ENCODE measurements at places on chromosomes 7 and 10.

DNA sequence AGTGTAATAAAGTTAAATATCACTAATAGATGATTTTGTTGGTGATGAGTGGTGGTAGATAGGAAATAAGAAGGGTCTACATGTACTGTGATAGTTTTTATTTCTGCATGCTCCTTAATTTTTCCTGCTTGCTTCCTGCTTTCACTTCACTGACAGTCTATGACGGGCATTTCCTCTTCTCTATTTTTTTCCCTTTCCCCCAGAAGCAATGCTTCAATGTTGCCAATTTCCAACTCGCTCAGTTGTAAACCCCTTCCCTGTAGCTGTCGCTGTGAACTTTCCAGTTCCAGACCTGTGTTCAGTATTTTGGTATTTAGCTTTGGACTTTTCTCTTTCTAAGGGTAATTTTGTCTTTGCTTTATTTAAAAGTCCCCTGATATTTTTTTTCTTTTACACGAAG is 123.5 kb upstream of the AGR3 start:
- DNase-seq: no peak

DNA sequence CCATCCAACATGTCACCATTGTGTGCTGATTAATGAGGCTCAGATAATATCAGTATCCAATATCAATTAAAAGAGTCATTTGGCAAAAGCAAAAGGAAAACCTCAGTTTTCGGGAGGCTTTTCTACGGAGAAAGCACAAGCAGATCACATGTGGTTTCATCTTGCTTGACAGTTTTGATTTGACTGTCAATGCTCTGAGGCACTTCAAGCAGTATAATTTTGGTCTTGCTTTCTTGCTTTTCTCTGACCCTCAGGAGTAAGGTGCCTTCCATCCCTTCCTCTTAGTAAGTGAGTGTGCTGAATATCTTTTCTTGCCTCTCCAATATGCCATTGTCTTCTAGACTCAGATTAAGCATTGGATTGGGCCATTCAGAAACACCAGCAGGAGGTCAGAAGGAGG is 115.5 kb upstream of the CALCR start:
- no peak for DNase-seq

DNA sequence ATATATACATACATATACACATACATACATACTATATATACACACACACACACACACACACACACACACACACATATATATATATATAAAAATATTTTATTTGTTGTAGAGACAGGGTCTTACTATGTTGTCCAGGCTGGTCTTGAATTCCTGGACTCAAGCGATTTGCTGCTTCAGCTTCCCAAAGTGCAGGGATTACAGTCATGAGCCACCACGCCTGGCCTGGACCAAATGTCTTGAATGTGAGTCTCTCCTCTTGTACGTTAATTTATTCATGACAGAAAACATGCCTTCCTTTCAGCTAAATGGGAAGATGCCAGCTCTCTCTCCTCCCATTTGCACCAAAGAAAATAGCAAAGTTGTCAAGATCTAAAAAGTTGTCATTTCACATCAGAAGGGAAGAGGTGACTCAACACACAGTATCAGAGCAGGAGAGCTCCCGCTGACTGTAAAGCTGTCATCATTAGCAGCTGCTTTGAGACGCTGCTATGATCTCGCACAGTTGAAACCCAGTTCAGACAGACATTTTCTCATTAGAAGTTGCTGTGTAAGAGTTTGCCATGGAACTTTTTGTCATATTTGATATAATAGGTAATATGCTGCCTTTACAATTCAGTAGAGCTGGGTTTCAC is 224.3 kb downstream of the SFMBT2 start:
- no peak for DNase-seq

- DNase-seq: no peak
These were observed 292.2 kb upstream of the TAC1 start for GRCh38 chr7:97439637-97440214.

DNA sequence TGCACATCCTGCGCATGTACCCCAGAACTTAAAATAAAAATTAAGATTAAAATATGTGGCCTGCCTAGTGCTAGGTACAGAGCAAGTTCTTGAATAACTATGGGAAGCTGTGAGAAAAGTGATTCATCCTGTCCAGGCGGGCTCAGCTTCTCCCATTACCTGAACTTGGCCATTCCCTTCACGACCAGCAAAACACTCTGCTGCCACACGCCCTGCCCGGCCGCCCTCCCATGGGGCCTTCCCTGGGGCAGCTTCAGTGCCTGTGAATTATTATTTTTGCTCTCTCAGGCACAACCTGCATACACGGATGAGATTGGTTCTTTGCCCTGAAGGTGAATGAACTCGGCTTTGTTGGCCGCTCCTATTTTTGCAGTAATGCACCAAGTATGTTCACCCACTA is 209.2 kb upstream of the SHH start:
- no peak for DNase-seq

Data from CD4-positive, alpha-beta T cell treated with Interleukin-17A for 4 hours (primary cell).